ENCODE measurements at places on chromosomes 6 and 20. TPM values are rescaled to one million over a fixed set of nuclear protein-coding genes. Genes with fewer than 3 reads are reported as not detected.
A peak's percentile ranks its signal among the peaks of the same experiment; 100 is the strongest.

DNA sequence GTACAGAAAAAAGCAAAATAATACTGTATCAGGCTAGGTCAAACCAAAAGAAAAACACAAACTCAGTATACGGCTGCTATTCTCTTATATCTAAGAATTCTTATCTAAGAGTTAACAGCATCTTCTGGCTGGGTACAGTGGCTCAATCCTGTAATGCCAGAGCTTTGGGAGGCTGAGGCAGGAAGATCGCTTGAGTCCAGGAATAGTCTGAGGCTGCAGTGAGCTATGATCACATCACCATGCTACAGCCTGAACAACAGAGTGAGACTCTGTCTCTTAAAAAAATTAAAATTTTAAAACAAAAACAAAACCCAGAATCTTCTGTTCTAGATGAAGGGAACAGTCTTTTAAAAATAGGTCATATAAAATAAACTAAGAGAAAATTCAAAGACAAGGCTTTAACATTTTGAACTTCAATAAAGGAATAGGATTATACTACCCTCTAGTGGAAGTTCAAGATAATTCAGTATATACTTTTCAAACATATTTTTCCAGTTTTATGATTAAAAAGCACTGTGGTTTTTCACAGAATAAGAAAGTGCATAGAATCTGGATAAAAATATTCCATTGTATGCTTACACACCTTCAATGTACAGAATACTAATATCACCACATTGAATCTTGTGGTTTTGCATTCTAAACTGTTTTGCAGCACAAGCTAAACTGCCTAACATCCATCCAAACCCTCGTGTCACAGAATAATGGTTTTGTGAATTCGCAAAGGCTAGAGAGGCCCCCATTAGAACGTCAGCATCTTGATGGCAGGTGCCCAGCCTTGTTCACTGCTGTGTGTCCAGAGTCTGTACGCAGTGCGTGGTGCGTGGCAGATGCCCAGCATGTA lies 39.3 kb downstream of the DTNBP1 start:
- DNase-seq, result peak; percentile 61

THEMIS gene
- polyA plus RNA-seq, result 0.48 TPM

- DNase-seq, result no peak
Observed at GRCh38 chr6:144644776-144645175, 359.6 kb downstream of the UTRN start.

DNA sequence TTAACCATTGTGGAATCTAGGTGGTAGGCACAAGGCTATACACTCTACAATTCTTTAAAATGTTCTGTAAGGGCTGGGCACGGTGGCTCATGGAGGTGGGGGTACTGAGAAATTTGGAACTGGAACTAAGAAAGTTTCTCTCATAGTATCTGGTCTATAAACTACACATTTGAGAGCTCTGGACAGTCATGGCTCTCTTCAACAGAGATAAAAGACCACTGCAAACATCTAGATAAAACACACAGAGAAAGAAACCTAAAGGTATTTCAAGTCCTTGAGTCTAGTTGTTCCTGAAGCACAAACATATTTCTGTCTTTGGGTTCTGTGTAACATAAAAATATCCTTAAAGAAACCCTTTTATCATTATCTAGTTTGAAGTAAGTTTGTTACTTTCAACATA lies 35.2 kb downstream of the ILRUN start:
- no peak for DNase-seq

DNA sequence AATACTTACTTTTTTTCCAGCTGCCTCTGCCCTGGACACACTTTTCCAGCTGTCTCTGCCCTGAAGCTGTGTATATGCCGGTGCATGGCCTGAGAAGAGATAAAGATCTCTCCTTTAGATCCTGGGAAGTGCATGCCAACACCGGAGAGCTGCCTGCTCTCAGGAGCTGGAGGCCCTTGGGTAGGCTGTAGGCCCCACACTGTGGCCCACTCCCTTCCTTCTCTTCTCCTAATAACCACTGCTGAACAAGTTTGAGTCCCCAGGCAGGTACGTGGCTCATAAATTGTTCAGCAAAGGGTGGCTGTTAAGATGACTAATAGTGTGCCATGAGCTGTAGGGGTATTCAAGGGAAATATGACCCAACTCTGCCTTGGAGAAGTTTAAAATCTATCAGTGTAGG lies 102.5 kb downstream of the CD24 start:
- DNase-seq, result no peak

PFDN4 gene
- 108 TPM for polyA plus RNA-seq

HLA-DQB2 gene
- 0.87 TPM for polyA plus RNA-seq

DNA sequence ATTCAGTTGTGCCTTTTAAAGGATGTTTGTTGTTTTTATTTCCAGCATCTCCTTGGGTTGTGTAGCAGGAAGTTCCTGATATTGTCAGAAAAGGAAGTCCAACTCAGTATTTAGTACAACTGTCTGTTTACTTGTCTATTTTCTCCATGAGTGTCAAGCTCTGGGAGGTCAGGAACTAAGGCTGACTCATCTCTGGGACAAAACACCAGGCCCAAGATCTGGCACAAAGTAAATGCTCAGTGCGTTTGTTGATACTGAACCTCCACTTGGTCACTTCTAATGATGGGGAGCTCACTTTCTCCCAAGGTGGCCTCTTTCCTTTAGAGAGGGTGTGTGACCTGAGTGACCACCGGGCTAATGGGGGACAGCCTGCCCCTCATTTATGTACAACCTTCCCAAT lies 12.6 kb upstream of the PIGU start:
- DNase-seq, result no peak

DNA sequence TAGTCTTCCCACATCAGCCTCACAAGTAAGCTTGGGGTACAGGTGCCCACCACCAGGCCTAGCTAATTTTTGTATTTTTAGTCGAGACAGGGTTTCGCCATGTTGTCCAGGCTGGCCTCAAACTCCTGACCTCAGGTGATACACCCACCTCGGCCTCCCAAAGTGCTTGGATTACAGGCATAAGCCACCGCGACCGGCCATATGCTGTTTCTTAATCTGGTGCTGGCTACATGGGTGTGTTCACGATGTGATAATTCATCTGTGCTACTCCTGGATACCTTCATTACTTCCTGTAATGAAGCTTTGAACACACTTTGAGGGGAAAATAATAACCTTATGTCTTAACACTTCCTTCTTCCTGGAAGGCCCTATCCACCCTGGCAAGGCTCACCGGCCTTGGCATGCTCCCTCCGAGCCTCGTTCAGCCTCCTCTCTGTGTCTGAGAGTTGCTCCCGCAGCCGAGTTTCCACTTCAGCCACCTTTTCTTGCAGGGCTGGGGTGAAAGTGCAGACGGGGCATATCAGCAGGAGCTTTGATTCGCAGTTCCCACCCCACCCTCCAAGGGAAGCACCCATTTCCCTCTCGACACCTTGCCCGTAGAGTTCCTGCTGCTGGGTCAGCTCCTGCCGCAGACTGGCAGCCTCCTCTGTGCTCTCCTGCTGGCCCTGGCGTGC lies 5.6 kb upstream of the PSORS1C2 start:
- no peak for DNase-seq

- DNase-seq, result no peak
Observed at GRCh38 chr20:48148916-48149672, 363.8 kb upstream of the SULF2 start.

- no peak for DNase-seq
Observed at GRCh38 chr6:14206391-14206790, 88.8 kb downstream of the CD83 start.

DNA sequence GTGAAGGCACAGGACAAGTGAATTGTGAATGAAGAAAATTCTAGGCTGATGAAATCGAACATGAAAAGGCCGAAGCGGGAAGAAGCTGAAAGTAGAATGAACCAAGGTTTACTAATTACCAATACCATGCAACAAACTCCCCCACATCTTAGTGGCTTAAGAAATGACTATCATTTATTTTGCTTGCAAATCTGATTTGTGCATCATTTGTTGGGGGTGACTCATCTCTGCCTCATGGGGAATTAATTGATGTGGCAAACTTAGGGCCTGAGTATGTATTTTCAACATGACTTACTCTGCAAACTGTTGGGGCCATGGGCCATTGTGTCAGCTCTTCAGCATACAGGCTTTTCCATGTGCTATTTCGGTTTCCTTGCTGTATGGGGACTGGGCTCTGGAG lies 26.8 kb downstream of the PPP1R14C start:
- no peak for DNase-seq

All from brain (organoid and tissue), 16 donors.